ENCODE measurements at places on chromosomes 2 and 18. TPM values are rescaled to one million over a fixed set of nuclear protein-coding genes. Genes with fewer than 3 reads are reported as not detected.

DNA sequence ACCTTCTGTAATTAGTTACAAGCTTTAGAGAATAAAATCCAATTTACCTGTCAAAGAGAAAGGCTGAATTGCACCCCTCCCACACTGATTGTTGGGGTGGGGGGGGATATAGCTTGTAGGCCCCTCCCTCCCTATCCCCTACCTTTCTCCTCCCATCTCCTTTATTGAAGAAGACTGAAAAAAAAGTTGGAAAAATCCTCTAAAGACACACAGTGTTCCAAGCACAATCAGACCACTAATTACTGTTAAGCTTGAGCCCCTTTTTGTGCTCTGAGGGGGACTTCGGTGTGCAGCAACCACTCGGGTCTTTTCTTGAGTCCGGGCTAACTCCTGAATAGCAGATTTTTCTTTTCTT, 43.0 kb upstream of the FZD5 start:
- no peaks in the 10 kb centered on the region for H3K27me3 ChIP-seq
- no peaks in the 10 kb centered on the region for H3K36me3 ChIP-seq
- H3K4me1 ChIP-seq = no peaks in the 10 kb centered on the region

- H3K36me3 ChIP-seq = no peaks in the 10 kb centered on the region
- H3K27me3 ChIP-seq = no peaks in the 10 kb centered on the region
- H3K27ac ChIP-seq = no peak overlapping the region
- DNase-seq = peak; percentile 62
Measured at GRCh38 chr18:41906528-41907146, 48.4 kb upstream of the PIK3C3 start.

DNA sequence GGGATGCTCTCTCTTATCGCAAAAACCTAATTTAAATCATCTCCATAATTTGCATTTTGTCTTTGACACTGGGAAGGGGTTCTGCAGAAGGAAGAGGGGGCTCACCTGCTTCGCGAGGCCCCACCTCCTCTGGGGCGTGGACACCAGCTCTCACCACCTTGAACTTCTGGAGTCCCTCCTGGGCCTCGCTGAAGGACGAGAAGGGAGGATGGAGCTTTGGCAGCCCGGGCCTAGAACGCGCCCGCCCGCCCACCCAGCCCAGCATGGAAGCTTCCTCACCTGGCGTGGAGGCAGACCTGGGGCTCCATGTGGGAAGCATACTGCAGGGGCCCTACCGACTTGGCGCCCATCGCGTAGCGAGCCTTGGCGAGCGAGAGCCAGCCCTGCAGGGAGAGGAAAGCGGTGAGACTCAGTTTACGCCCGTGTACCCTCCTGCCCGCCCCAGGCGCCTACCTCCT, 1.1 kb upstream of the IMP4 start:
- H3K4me1 ChIP-seq = no peaks in the 10 kb centered on the region
- H3K27me3 ChIP-seq = no peaks in the 10 kb centered on the region
- peak overlapping the region; percentile 71 for H3K4me3 ChIP-seq
- peaks cover 40% of the 10 kb centered on the region for H3K36me3 ChIP-seq
- DNase-seq = no peak
- H3K27ac ChIP-seq = peak overlapping the region; percentile 85

Gene L3MBTL4
- total RNA-seq = 16.8 TPM

Gene TEX261
- total RNA-seq = 55.8 TPM

Gene ATOH8
- total RNA-seq = 51.4 TPM

All from lung (tissue), 17 donors.